Fibroblast of skin of right quadriceps (primary cell): ENCODE measurements at places on chromosomes 2 and 18.
A peak's percentile ranks its signal among the peaks of the same experiment; 100 is the strongest.

DNA sequence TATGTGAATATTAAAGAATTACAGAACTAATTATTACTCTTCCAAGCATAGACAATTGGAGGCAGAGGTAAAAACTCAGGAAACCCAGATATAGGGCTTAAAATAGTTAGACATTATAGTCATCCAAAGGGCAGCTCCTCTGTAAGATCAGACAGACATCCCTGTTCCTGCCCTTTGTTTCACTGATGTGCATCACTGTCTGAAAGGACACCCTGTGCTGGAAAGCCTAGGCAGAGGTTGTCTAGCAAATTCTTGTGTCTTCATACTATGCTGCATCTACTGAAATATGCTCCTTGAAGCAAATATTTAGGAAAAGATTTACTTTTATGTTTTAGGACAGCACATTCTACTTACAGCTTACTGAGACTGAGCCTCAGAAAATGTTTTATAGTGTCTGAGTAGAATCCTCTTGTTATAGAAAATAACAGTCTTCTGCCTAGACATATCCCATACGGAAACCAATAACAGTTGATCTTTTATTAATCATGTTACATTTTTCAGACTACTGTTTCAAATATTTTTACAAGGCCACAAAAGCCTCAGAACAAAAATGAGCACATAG, 977.3 kb upstream of the CDH2 start:
- peak; percentile 69 for DNase-seq

DNA sequence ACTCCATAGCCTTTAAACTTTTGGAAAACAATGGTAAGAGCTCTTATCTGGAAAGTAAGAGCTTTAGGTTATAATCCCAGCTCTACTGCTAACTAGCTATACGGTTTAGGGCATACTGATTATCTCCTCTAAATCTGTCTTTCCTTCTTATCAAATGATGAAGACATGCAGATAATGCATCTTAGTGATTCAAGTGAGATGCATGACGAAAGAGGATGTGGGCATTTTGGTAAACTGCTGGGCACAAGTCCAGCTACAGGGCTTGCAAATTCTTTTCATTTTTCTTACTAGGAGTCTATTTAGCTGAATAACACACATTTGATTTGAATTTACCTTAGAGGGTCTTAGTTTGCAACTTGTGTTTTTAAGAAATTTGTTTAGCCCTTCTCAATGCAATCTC, 1604.8 kb upstream of the ZEB2 start:
- DNase-seq: peak; percentile 77

- no peak for DNase-seq
Observed at GRCh38 chr2:29054430-29054829, 19.9 kb downstream of the PCARE start.

DNA sequence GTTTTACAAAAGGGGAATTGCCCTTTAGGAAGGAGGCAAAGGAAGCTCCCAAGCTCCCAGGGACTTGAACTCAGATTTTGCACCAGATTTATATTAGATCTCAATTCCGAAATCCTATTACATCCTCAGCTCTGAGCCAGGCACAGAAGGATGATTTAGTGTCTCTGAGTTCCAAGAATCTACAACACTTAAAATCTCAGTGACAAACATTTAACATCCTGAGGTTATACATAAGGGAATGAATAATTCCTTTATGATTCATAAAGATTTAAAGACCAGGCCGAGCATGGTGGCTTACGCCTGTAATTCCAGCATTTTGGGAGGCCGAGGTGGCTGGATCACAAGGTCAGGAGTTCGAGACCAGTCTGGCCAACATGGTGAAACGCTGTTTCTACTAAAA, 16.5 kb upstream of the SLC20A1 start:
- peak; percentile 39 for DNase-seq

GRCh38 chr2:241877989-241878970, 8.8 kb downstream of the RTP5 start:
- peak; percentile 69 for DNase-seq

DNA sequence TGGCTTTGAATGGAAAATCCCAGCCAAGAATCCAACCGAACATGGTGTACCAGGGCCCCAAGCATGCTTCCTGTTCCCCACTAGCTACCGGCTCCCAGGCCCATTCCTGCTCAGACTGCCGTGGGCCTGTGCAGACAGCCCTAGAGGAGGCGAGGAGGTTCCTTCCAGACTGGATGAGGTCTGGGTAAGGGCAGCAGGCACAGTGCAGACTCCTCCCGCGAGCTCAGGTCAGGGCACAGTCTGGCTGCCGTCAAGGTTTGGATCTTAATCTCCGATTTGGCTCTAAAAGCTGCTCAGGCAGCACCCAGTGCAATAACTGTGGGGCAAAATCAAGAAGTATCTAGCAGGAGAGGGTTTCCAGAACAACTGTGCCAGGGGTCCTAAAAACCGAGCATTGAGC, 19.3 kb upstream of the TTR start:
- DNase-seq: no peak

GRCh38 chr2:241980193-241980592, 110.7 kb downstream of the RTP5 start:
- DNase-seq: no peak

DNA sequence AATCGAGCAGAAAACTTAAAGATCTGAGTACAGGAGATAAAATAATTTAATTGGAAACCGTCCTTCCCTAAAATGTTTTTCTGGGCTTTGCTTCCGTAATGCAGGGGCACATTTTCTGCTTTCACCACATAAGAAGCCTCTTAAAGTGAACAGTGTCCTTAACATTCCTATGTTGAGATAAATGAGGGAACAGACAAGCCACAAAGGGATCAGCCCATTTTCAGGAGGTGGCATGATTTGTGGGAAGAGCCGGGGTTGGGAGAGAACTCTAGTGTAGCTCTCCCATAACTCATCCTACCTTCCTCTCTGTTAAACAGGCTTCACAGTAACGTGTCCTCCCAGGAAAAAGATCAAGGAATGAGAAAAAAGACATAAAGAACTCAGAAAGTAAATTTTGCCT, 56.9 kb upstream of the ACVR1C start:
- no peak for DNase-seq

GRCh38 chr2:209076151-209076550, 347.7 kb upstream of the MAP2 start:
- no peak for DNase-seq
